ENCODE measurements at places on chromosomes 4 and X. TPM values are rescaled to one million over a fixed set of nuclear protein-coding genes. Genes with fewer than 3 reads are reported as not detected.

- DNase-seq: peak; percentile 27
Measured at GRCh38 chrX:38175139-38175538, 45.5 kb downstream of the SRPX start.

NDNF gene
- total RNA-seq: 1.3 TPM

DNA sequence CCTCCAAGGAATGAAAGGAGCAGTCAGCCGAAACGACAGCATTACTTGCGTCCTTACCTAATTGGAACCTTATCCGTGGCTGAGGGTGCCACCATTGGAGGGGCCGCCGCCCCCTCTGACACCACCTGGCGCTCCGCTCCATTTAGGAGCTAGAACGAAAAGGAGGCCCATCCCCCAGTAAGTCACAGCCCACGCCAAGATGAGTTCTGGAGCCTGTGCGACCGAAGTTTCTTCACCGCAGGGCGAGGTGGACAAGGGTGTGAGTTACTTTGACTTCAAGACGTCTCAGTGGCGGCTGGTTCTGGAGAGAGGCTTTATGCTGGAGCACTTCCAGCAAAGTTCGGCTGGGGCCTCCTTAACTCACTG is 729 bp upstream of the IRF2 start:
- no peak for DNase-seq

DNA sequence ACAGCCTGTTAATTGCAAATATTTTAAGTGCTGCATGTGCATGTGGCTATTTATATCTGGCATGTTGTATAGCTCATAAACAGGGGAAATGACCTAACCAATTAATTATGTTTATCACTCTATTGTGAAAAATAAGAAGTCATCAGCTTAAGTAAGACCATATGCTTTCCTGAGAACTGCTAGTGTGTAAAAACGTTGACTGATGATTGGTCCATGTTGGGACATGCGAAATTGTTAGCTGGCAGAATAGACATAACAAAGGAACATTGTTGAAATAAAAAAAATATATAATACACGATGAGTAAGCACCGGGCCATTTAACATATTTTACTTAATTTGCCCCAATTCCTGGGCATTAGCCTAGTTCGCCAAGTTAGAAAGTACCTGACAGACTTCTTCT is 207.5 kb downstream of the ANK2 start:
- DNase-seq: no peak
